ENCODE measurements at places on chromosomes 2 and 18.

- DNase-seq = no peak
Measured at GRCh38 chr2:228819701-228820100, 451.4 kb downstream of the PID1 start.

GRCh38 chr2:137348301-137348700 lies 583.0 kb downstream of the THSD7B start:
- no peak for DNase-seq

DNA sequence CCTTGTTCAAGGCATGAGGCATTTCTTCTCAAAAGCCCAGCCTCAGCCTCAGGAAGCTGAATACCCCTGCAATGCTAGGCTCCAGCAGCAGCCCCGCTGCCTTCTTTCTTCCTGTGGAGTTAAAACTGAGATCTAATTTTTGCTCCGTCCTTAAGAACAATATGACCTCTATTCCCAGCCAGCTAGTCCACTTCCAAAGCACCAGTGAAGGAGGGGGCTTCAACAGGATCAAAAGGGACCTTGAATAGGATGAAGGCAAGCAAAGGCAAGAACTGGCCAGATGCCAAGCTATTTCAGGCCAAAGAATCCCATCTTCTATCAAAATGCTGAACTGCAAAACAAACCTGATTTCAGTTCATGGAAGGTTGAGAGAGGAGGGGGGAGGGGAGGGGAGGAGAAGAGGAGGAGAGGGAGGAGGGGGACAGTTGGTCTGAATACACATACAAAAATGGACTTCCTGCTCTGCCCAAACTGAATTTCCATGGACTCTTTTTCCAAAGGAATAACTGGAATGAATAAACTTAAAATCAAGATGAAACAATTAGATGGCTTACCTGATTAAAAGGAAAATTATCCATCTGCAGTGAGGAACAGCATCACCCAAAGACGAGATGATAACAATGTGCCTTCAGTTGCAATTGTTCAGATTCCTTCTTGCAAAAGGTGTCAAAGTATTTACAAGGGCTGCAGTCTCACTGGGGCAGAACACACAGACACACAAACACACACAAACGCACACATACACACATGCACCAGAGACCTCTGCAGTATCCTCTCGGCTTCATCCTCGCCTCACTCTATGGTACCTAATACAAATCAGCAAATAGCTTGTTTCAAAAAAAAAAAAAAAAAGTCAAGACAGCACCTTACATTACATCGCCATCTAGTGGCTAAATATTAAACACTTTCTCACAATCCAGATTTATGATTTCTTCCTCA lies at the start of gene SCN1A:
Gene SCN1A (minus strand): TSS at position 804 of the 939 bp plus-strand sequence. CDS start 54,399 bp downstream, outside the sequence.
- no peak for DNase-seq

- no peak for DNase-seq
Measured at GRCh38 chr2:235360446-235360845, 133.4 kb upstream of the AGAP1 start.

DNA sequence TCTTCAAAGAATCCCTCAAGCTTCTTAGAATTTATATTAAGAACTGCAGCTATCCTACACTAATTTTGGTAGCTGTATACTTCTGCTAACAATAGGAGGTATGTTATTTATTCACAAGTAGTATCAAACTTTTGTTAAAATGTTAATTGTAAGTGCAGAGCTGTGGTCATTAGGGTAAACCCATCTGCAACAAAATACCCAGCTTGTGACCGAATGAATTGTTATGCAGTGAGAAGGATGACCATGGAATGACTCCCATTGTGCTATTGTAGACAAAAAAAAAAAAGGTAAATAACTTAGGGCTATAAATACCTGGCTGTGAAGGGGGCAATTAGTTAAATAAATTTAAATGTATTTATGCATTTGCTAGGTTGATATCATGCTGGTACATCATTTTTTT lies 186.1 kb downstream of the ADCYAP1 start:
- no peak for DNase-seq

- no peak for DNase-seq
Measured at GRCh38 chr2:58770846-58771245, 529.7 kb upstream of the FANCL start.

GRCh38 chr2:165162466-165162865 lies 41.4 kb downstream of the SCN3A start:
- DNase-seq = no peak

GRCh38 chr2:190136825-190137224 lies 74.3 kb upstream of the MSTN start:
- DNase-seq = no peak

GRCh38 chr2:67075056-67075455 lies 322.1 kb upstream of the ETAA1 start:
- no peak for DNase-seq

DNA sequence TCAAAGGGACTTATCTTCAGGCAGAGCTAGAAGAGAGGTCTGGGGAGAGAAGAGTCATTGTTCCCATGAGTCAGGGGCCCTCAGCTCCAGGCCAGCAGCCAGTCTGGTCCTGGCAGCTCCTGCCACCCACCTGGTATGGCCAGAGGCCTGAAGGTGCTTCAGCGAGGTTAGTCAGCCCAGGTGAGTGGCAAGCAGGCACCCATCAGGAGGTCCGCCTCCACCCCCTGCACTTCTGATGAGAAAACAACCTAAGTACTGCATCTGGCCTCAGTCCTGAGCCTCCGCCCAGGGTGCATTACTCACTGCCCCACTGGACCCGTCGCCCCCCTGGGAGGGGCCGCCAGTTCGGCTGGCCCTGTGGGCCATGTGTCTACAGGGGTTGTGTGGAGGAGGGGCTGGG lies 130.2 kb downstream of the INHBB start:
- no peak for DNase-seq

DNA sequence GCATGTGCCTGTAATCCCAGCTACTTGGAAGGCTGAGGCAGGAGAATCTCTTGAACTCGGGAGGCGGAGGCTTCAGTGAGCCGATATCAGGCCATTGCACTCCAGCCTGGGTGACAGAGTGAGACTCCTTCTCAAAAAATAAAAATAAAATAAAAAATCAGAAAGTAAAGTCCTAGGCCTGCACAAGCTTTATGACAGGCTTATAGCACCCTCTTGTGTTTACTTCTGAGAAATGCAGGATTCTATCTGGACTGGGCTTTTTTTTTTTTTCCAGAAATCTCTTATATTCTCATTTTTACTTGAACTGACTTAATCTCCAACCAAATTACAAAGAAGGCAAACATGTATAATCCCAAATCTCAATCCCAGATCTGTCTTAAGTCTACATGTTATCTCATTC lies 26.1 kb upstream of the REG3G start:
- DNase-seq = no peak

DNA sequence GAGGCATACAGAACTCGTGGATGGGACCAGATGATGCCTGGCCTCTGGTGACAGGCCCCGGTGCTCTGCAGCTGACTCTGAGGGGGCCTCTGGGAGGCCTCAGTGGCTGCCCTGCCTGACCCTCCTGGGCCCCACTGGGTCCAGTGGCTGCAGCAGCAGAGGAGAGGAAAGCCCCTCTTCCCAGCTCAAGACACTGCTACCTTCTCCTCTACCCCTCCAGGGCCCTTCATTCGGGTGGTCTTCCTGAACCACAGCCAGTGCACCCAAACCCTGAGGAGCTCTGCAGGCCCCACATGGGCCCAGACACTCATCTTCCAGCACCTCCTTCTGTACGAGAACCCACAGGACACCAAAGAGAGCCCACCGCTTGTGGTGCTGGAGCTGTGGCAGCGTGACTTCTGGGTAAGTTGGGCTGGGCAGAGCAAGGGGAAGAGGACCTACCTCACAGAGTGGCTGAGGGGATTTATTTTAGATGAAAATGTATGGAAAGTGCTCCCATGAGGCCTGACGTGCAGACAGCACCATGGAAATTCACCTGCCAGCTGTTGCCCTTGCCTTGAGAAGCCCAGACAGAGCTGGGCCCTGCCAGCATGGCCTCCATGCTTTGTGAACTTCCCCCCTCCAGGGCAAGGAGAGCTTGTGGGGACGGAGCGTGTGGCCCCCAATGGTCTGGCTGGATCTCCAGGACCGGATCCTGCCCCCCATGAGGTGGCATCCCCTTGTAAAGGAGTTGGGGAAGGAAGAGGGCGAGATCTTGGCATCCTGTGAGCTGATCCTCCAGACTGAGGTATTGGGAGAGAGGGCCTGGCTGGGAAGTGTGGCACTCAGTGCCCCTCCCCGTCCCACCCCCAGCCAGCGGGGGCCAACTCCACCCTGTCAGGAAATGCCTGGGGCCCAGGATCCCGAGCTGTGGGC lies 46.3 kb downstream of the LMAN2L start:
- DNase-seq = no peak

- DNase-seq = no peak
Measured at GRCh38 chr2:4391013-4391412, 687.6 kb downstream of the DCDC2C start.

GRCh38 chr2:198098918-198099317 lies 294.5 kb downstream of the PLCL1 start:
- no peak for DNase-seq

- DNase-seq = no peak
Measured at GRCh38 chr18:70554854-70555445, 266.1 kb downstream of the SOCS6 start.

DNA sequence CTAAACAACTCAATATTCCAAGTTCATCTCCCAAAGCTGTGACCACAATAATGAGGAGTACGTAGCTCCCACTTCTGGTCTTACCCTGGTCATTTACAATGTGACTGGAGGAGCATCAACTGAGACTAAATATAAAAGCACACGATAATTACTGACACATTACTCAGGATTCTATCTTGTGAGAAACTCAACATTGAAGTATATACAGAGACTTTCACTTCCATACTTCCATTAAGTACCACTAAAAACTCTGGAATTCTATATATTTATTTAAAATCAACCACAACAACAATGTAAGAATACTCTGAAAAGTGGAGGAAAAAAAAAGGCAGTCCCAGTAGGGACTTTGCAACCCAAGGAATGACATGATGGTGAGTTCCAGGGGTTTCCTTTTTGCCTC lies 61.4 kb downstream of the XDH start:
- no peak for DNase-seq

DNA sequence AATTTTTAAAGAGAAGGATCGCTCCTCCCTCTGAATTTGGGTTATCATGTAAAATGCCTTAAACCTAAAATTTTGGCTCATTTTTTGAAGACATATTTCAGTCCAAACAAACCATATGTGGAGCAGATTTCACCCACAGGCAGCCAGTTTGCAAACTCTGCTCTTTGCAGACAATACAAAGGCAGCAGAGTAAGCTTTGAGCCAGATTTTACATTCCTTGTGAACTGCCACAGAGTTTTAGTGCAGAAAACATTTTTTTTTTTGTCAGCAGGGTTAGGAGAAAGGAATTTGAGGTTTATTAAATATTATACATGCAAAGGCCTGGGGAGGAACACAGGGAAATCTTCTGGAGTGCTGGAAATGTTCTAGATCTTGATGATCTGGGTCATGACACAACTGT lies 171.9 kb upstream of the FN1 start:
- no peak for DNase-seq

DNA sequence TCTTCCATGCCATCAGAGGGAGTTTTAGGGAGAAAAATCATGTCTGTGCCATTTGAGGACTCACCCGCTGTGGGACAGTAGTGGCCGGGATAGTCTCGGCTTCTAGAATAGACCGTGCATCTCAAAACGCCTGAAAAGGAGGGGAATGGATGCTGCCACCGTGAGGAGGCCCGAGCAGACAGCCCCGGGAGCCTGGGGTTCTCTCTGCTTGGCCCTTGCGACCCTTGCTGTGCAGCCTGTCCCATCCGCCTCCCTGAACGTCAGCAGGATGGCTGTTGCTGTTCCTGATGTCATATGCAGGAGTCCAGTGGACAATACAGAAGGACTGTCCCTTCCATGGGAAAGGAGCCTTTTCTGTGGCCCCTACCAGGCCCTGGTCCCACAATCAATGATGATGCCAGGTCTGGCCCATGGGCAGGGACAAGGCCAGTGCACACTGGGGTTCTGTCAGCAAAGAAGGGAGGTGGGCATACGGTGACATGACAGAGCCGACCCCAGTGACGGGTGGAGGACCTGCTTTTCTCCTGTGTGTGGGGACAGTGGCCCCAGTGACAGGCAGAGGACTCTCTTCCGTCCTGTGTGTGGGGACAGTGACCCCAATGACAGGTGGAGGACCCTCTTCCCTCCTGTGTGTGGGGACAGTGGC lies 58.8 kb downstream of the ACKR3 start:
- DNase-seq = no peak

- no peak for DNase-seq
Measured at GRCh38 chr2:112108178-112108832, 29.9 kb upstream of the FBLN7 start.

DNA sequence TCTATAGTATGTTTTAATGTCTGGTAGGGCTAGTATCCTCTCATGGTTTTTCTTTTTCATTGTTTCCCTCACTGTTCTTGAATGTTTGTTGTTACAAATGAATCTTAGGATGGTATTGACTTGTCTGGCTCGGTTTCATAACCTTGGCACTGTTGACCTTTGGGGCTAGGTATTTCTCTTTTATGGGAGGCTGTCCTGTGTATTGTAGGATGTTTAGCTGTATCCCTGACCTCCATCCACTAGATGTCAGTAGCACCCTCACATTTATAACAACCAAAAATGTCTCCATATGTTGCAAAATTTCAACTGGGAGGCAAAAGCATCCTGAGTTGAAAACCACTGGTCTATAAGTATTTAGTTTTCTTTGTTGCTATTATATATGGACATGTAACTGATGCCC lies 7.0 kb upstream of the AOX1 start:
- DNase-seq = peak; percentile 33

- DNase-seq = no peak
Measured at GRCh38 chr2:172655091-172655837, 80.4 kb upstream of the RAPGEF4 start.

GRCh38 chr2:159640176-159640575 lies 23.8 kb upstream of the BAZ2B start:
- DNase-seq = no peak

DNA sequence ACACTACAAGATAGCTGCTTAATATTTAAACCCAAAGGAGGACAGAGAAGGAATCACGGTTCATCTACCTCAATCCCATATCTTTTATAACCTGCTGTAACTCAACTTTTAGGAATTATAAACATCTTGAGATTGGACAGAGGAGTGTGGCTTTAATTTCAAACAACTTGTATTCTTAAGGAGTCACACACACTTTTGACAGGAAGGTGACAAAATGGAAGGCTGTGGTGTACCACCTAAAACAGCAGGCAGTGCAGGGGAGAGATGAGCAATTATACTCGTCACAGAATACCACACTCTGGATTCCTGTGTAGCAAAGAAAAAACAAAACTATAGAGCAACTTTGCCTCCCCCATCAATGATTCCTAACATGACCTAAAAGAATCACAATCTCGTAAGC lies 194.8 kb downstream of the ZEB2 start:
- peak; percentile 64 for DNase-seq

DNA sequence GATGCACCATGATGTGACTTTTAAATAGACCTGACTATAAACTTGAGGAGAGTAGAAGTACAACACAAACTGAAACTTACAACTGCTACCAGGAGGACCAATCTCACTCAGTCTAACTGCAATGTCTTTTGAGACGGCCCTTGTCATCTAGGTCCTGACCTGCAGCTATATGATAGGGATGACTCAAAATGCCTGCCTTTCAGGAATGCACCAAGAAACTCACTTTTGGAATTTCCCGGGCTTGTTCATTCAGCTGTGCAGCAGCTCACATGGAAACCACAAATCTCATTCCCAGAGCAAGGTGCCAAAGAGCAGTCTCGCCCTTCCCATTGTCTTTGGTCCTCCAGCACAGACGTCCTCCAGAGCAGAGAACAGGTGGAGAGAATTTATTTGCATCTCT lies 113.7 kb downstream of the SPOPL start:
- DNase-seq = no peak

Data from CD4-positive, alpha-beta T cell treated with Interleukin-1 beta for 1 hour (primary cell).